ENCODE measurements at places on chromosomes 1 and 21. TPM values are rescaled to one million over a fixed set of nuclear protein-coding genes. Genes with fewer than 3 reads are reported as not detected.

Gene LDLRAD1
- polyA plus RNA-seq, result not detected

Gene CFAP107
- not detected for polyA plus RNA-seq

Gene PEAR1
- polyA plus RNA-seq, result 5.0 TPM

Gene TEX38
- polyA plus RNA-seq, result not detected

Gene CAMK2N1
- polyA plus RNA-seq, result 35.8 TPM

Gene ADCY10
- polyA plus RNA-seq, result 0.03 TPM

Gene AIRE
- polyA plus RNA-seq, result not detected

Gene CLCA1
- not detected for polyA plus RNA-seq

Gene FCRL6
- not detected for polyA plus RNA-seq

Gene MEX3A
- 4.9 TPM for polyA plus RNA-seq

Gene FBXO2
- polyA plus RNA-seq, result 14.3 TPM

GRCh38 chr1:218346391-218347204 is 1.5 kb downstream of the TGFB2 start:
- DNase-seq, result no peak

DNA sequence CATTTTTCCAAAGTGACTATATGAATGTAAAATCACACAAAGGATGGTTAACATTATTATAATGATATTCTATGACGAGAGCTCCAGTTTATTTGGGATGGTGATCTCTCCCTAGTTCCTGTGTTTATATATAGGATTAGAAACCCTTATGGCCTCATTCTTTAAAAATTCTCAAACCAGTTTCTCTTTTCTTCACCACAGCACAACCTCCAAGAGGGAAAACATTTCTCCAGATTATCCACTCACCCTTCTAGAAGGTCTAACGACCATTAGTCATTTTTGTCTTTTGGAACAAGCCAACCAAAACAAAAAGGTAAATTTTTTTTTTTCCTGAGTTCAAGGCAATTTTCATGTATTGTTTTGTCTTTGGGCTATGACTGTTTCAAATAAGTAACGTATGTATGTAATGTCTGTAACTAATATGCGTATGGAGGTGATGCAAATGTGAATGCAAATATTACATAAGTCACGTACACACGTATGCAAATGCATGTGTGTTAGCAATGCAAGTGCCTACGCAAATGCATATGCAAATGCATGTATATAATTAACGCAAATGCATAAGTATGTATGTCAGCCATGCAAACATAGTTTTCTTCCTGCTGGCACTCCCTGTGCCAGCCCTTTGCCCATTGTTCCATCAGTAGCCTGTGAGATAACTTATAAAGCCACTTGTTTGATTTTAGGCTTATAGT is 72.5 kb upstream of the MORC3 start:
- DNase-seq, result no peak

GRCh38 chr1:43058545-43059360 is 100.1 kb upstream of the SLC2A1 start:
- no peak for DNase-seq

DNA sequence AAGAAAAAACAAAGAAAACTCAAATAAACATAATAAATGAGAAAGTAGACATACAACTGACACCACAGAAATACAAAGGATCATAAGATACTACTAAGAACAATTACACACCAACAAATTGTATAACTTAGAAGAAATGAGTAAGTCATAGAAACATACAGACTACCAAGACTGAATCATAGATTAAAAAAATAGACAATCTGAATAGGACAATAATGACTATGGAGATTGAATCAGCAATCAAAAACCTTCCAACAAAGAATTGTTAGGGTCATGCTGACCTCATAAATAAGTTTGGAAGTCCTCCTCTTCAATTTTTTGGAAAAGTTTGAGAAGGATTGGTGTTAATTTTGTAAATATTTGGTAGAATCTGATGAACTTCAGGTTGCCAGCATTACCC is 159.0 kb downstream of the PTBP2 start:
- no peak for DNase-seq

DNA sequence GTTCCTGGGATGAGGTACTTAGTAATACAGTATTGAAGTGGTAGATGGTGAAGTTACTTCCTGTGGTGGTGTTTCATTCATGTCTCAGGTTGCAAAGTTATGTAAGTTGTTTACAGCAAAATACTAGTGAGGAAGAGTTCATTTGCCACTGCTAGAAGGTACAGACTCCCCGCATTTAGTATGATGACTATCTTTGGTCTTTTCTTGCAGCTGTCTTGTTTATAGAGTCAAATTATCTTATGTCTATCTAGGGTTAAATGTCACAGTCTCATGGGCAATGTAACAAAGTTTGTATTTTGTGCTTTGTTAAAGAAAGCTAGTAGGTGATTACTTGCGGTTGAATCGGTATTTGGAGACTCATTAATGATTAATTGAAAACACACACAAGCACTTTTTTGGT is 50.2 kb downstream of the LRRC8D start:
- no peak for DNase-seq

DNA sequence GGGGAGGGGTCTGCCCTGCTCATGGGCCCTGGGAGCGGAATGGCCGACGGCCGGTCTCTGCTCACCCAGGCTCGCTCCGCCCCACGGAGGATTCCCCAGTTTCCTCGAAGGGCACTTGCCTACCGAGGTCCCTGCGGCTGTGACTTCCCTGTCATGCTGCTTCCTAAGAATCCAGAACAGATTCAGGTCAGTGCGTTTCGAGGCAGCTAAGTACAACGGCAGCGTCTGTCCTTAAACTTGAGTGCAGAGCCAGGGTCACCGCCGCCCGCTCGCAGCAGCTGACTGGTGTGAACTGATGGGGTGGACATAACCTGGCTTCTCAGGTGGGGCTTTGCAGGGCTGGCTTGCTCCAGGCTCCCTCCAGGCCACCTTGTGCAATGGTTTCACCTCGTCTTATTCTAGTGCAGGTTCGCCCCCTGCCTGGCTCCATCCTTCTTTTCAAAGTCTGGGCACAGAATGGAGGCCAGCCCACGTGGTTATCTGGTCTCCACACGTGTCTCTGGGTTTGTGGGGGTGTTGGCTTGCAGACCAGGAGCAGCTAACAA is 7.6 kb upstream of the C1orf174 start:
- no peak for DNase-seq

DNA sequence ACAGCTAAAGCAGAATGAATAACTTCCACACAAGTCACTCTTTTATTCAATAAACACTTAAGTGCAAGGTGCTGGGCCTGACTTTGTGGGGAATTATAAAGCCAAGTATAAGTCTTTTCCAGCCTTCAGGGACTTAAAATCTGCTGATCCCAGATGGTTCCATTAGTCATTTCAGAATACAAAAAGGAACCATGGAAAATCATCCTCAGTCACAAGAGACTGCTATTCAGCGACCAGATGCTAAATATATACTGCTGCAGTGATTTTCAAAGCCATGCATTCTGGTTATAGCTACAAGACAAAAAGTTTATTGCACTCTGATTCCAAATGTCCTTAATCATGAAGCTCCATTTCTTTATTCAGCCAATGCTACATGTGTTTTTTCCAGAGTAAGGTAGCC is 25.7 kb downstream of the GLMN start:
- no peak for DNase-seq

GRCh38 chr1:47978486-47978885 is 18.7 kb downstream of the TRABD2B start:
- no peak for DNase-seq

DNA sequence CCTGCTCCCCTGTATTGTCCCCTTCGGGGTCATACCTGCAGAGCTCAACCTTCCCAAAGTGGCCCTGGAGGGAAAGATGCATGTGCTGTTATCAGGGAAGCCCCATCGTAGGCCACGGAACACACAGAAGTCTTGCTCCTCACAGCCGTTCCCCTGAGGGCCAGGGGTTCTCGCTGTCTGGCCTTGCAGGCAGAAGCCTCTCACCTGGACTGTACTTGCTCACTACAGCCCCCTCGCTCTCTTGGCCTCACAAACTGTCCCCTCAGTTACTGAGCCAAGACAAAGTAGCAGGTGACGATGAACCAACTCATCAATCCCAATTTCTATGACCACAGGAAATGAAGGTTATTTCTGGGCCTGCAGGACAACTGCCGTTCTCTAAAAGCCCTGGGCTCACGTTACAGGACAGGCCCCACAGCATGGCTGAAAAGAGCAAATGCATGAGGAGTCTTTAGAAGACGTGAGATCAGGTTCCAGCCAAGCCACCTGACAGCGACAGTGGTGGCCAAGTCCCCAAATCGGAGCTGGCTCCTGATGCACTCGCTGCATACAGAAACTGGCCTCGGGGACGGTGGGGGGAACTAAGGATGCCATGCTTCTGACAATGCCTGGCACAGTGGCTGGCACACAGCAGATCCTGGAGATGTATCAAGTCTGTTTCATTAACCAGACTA is 95.0 kb downstream of the RAVER2 start:
- no peak for DNase-seq

DNA sequence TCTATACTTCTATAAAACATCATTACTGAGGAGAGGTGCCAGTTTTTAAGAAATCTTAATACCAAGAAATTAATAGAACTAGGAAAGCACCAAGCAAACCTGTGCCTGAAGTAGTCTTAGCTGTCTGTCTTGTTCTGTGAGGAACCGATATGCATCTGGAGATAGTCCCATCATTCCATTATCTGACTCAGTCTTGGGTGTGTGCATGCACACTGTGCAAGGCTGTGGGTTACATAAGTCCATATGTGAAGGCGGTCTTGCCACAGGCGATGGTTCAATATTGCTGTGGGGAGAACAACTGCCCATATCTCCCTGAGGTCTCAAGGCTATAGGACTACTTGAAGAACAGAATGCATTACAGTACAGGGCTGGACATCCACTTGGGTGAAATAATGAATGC is 33.8 kb downstream of the STIL start:
- DNase-seq, result no peak

GRCh38 chr1:235867903-235868469 is 1.3 kb upstream of the LYST start:
- no peak for DNase-seq

- DNase-seq, result peak; percentile 29
Observed at GRCh38 chr1:210568631-210569030, 239.9 kb downstream of the HHAT start.

DNA sequence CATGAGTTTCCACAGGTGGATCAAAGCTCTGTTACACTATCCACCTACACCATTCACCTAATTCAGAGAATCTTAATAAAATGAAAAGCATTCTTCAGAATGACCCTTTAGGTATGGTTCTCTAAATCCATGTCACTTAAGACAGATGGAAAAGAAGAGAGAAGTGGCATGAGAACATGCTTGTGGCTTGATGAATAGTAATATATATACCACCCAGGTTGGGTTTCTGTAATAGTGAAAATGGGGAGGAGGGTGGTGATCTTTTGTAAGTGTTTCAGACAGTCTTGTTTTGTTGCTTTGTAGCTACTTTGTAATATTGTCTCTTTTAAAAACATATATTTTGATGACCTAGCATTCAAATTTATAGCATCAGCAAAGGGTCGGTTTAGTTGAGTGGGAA is 469.8 kb downstream of the USP25 start:
- DNase-seq, result no peak

DNA sequence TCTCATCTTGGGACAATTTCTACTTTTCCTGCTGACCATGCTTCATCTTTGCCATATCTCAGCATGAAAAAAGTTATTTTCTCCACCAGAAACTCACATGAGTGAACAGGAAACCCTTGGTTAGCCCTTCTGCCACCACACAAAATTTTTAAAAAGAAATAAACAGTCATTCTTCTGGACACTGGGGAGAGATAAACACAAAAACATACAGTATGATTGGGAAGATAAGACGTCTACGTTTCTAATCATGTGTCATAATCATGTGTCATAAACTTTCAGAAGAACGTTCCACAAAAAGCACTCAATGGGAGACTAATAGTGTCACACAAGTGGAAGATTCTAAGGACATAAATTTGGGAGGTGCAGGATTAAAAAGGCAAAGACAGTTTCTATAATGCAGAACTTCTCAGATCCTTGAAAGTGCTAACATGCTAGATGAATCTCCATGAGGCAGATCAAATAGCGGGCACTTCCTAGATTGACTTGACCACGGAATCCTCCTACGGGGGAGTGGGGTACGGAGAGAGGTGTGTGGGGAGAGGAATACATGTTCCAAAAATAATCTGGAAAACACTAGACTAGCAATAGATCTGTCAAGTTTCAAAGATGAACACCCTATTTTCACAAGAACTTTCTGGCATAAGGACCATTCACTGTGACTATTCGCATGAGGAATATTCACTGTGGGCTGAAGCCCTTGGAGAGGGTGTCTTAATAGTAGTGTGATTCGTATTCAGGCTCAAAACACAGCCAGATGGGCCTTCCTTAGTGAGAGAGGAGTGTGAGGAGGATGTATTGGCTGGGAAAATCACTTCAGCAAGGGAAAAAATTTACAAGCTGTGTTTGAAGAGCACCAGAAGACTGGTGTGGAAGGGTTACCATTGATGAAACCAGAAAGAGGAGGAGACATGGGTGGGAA is 206.7 kb downstream of the SETD4 start:
- no peak for DNase-seq

- DNase-seq, result no peak
Observed at GRCh38 chr1:38151399-38151798, 104.8 kb upstream of the POU3F1 start.

DNA sequence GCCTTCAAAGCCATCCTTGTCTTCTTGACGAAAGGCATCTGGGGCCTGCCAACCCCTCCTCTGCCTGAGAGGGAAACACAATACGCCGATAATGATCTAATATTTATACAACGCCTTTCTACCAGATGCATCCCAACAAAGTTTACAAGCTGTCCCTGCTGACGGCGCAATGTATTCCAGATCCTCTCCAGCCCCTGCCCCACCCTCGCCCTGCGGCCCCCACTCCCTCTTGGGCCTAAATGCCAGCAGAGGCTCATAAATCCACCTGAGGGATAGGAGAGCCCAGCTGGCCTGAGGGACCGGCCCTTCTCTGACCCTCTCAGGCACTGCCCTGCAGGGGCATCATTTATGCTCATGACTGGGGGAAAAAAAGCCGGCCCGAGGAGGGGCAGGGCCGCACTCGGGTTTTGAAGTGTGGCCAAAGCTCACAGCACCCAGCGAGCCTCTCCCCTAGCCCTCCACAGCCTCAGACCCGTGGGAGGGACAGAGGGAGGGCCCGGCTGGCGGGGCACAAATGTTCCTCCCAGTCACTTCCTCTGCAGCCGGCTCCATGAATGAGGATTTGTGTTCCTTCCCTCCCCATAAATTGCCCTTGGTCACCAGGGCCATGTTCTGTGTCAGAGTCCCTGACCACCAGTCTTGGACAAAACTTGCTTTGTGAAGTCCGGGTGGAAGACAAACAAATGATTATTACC is 140.3 kb downstream of the FOXD2 start:
- no peak for DNase-seq

DNA sequence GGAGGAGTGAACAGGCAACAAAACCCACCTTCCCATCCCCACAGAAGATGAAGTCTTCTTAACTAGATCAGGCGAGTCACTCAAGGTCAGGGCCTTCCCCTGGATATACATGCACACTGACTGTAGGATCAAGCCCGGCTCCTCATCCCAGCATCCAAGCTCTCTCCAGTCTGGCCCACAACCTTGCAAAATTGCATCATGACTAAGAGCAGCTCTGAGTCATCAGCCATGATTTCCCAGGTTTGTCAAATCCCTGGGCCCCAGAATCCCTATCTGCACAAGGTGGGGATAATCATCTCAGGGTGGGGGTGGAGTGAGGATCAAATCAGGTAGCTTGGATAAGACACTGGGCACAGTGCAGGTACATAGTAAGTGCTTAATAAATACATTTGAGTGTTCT is 199.3 kb upstream of the GRIK3 start:
- no peak for DNase-seq

GRCh38 chr1:150066838-150067183 is 765 bp upstream of the VPS45 start:
- DNase-seq, result no peak

All from A549 (cell line).